ENCODE measurements at places on chromosomes 5 and 9.
A peak's percentile ranks its signal among the peaks of the same experiment; 100 is the strongest.

GRCh38 chr5:172932313-172933017, 26.8 kb upstream of the RPL26L1 start:
- DNase-seq, result peak; percentile 44

- DNase-seq, result peak; percentile 74
Measured at GRCh38 chr9:97710356-97711222, 13.4 kb upstream of the XPA start.

GRCh38 chr9:84385386-84386040, 45.0 kb upstream of the SLC28A3 start:
- DNase-seq, result no peak

DNA sequence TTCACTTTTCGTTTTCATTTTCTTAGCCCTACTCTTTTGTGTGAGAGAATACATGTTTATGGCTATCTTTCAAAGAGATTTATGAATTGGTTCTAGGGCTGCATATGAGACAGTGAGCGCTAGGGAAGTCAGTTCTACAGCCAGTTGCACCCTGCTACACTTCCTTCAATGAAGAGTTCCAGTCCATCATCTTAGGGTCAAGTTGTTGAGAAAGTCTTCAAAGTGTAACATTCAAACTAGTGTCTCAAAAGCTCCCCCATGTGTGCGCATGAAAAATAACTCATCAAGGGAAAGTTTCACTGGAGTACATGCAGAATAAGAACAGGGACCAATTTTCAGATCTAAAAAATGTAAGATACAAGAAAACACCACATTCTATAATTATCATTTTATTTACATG, 317.2 kb downstream of the DEPDC1B start:
- peak; percentile 70 for DNase-seq

- DNase-seq, result no peak
Measured at GRCh38 chr5:3190930-3191329, 404.7 kb upstream of the IRX1 start.

GRCh38 chr5:63121471-63121870, 542.9 kb downstream of the LRRC70 start:
- DNase-seq, result no peak

GRCh38 chr5:72108202-72109061, 1.2 kb downstream of the MAP1B start:
- peak; percentile 57 for DNase-seq

GRCh38 chr9:703392-703791, 138.1 kb upstream of the DMRT1 start:
- no peak for DNase-seq
